ENCODE measurements at places on chromosomes 7 and 10. TPM values are rescaled to one million over a fixed set of nuclear protein-coding genes. Genes with fewer than 3 reads are reported as not detected.

Gene SH3PXD2A
- 14.4 TPM for total RNA-seq

Gene TAS2R38
- not detected for total RNA-seq

Gene PAX2
- not detected for total RNA-seq

Gene SNCG
- total RNA-seq = 5.3 TPM

Gene ZNF438
- 6.3 TPM for total RNA-seq

Gene UPP1
- 33.7 TPM for total RNA-seq
